ENCODE measurements at places on chromosomes 2 and 18.

DNA sequence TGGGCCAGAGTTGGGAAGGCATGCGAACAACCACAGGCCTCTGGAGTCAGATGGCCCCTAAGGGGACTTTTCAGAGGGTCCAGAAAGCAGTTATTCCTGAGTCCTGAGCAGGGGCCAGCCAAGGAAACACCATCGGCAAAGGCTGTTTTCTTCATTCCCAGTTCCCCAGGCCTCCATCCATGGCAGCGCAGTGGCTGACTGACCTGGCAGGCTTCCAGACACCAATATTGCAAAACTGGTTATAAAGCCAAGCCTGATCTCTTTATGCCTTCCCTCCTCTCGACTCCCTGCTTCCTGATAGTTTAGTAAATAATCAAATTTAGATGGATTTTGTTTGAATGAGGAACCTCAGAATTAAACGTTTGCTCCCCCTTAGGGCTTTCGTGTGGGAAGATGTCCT lies 133.4 kb upstream of the ITGA6 start:
- no peak for DNase-seq

DNA sequence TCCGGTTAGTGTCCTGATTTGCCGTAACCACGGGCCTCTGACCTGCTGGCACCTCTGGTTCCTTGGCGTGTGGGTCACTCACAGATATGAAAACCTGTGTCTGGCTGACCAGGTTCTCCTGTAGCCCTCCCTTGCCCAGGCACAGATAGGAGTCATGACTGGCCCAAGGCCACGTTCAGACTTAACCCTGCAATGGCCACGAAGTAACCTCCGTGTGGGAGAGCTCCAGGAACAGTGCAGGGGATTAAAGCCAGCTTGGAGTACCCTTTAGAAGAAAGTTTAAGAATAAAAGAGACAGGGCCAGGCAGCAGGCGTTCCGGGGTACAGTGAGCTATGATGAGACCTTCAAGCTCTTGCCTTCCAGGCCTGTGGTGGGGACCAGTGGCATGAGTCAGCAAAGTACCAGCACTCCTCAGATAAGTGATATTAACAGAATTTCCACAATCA lies 25.5 kb downstream of the CENPO start:
- no peak for DNase-seq

GRCh38 chr2:85133751-85134254 lies 611 bp downstream of the TCF7L1 start:
- peak; percentile 45 for DNase-seq

DNA sequence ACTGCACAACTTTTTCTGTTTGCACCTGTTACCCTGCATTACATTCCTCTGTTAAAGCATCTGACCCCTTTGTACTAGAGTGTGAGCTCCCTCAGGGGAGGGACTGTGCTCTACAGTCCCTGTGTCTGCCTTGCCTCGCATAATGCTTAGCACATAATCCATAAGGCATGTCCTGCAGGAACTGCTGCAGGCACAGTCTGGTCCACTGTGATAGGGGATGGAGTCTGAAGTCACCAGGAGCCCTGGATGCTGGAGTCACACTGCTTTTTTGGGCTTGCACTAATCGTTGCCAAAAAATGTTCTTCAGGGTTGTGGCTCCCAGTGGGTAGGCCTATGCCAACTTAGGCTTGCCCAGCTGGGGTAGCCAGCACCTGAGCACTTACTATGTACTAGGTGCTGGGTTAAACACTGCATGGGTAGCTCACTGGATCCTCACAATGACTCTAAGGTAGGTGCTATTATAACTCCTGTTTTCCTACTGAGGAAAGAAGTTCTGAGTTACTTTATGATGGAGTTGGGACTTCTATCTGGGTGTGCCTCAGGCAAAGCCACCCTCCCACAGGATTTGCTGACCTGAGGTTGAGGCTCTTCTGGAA lies 33.3 kb downstream of the COPS7B start:
- DNase-seq: no peak

DNA sequence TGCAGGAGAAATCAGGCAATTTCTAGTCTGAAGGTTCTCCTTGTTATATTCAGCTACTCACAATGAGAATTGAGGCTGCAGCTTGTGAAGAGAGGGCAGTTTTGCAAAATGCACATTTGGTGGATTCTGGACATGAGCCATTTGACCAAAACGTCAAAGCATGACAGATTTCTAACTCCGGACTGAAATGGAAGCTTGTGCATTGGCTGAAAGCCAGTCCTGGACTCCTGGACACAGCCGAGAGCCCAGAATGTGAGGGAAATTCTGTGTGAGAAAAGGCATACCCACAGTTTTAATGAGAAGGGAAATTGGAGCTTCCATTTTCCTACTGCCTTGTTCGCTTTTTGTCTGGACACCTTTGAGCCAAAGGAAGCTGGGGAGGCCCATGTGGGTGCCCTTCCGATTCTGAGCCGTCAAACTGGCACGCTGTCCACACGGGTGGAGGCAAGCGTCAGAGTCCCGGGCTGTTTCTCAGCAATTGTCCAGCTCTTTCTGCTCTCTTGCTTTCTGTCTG lies 23.7 kb upstream of the ROCK2 start:
- DNase-seq: peak; percentile 65

Measured in endothelial cell of umbilical vein (primary cell).